Astrocyte of the cerebellum (primary cell): ENCODE measurements at places on chromosomes 6 and 20.

- no peak for DNase-seq
Measured at GRCh38 chr6:170279977-170280688, 10.7 kb downstream of the DLL1 start.

GRCh38 chr6:114344246-114344970 lies 1.6 kb upstream of the HS3ST5 start:
- DNase-seq, result no peak

GRCh38 chr6:82178759-82179112 lies 68.8 kb downstream of the IBTK start:
- DNase-seq, result no peak

- no peak for DNase-seq
Measured at GRCh38 chr6:14194483-14194882, 76.9 kb downstream of the CD83 start.

- no peak for DNase-seq
Measured at GRCh38 chr6:18485660-18486435, 98.7 kb downstream of the RNF144B start.

DNA sequence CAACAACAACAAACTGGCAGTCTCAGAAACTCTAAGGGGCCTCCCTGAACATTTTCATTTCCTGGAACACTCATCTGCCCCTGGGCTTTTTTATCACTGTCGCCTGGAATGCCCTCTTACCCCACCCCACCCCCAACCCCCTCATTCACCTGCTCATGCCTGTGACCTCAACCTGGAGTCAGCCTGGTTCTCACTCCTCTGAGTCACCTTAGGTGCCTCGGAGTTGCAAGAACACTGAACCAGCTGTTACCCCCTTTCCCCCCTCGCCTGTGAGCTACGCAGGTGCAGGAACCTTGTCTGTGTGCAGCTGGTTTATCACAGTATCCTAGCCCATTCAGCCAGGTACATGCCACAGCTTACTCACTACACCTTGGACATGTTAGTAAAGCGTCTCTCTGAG lies 12.8 kb upstream of the SNAI1 start:
- DNase-seq, result no peak

DNA sequence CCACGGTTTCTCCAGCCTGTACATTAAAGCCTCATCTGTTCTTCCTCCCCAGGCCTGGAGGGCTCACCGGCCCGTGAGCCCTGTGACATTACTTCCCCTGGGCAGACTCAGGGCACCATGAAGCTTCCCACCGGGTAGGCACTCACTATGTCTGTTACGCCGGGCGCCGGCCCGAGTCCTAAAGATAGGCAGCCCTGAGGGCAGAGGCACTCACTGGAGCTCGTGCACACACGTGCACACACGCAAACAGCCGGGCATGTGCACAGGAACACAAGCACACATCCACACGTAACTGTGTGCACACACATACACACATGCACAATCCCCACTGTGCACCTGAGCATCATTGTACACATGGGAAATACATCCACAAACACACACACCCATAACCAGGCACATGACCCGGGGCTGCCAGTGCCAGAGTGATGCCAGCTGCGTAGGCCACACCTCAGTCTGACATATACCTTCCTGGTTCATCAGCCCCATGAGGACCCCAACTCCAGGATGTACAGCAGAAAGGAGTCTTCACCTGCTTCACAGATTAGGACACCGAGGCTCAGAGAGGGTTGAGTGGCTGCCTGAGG lies 83.7 kb downstream of the YTHDF1 start:
- no peak for DNase-seq

- DNase-seq, result no peak
Measured at GRCh38 chr6:98827295-98828159, 6.8 kb upstream of the POU3F2 start.

DNA sequence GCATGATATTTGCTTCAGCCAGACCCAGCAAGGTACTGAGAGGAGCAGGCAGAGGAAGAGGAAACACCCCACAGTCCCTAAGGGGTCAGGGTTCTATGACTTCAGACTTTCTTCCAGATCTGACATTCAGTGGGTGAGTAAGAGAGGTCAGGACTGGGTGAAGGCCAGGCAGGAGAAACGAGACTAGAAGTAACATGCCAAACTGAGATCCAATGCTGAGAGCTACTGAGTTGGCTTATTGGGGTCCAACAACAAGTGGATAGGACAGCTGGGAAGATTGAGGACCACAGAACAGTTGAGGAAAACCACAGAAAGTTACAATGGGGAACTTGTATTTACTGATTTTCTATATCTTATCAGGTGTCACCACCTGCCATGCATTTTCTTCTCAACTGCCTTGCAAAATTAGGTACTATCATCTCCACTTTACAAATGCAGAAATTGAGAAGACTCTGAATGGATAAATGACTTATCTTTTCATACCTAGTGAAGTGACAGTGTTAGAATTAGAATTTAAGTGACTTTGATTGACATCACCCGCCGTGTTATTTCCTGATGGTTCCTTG lies 43.8 kb upstream of the HIVEP1 start:
- no peak for DNase-seq

- DNase-seq, result no peak
Measured at GRCh38 chr20:25408170-25408547, 686 bp downstream of the GINS1 start.

DNA sequence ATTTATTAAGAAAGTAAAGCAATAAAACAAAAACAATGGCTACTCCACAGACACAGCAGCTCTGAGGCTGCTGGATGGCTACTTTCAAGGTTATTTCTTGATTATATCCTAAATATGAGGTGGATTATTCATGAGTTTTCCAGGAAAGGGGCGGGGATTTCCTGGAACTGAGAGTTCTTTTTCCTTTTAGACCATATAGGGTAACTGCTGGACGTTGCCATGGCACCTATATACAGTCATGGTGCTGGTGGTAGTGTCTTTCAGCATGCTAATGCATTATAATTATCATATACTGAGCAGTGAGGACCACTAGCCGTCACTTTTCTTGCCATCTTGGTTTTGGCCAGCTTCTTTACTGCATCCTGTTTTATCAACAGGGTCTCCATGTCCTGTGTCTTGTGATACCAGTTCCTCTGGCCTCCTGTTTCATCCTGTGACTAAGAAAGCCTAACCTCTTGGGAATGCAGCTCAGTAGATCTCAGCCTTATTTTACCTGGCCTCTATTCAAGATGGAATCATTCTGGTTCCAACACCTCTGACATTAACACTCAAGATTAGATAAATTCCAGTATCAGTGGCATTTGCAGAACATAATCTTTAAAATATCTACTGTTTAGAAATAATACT lies 32.3 kb upstream of the TRDN start:
- no peak for DNase-seq

- no peak for DNase-seq
Measured at GRCh38 chr20:63315240-63315689, 22.3 kb downstream of the COL20A1 start.

DNA sequence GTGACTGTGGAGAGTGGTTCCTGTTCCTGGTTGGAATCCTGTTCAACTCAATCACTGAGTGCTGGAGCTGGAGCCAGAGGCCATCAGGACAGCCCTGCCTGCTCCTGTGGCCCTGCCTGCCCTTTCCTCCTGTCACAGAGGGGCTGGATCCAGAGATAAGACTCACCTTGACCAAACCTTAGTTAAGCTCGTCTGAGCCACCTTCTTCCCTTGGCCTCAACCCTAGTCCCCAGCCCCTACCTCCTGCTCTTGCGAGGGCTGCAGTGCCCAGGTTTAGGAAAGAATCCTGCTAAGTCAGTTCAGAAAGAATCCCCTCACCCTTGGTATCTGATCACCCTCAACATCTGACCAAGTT lies 47.0 kb upstream of the CST5 start:
- no peak for DNase-seq

- DNase-seq, result no peak
Measured at GRCh38 chr6:125375821-125376220, 74.1 kb upstream of the HDDC2 start.

DNA sequence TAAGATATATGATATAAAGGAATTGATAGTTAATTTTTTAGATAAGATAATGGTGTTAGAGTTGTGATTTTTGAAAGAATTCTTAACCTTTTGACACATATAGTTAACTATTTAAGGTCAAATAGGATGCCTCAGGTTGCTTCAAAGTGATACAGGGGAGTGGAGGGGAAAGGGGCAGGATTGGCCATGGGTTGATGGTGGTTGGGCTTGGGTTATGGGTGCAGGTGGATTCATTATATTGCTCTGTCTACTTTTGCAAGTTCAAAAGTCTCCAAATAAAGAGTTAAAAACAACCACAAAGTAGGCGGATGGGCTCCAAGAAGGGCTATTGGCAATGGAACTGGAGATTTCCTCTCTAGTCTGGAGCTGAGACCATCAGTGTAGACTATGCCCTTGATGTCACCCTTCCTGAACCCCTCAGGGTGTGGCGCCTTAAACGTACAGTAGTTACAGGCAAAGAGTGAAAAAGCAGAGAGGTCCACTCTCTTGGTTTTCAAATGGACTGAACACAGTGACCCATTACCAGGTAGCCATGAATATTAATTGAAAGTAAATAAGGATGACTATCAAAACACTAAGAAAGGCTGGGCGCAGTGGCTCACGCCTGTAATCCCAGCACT lies 81.2 kb downstream of the PTPN1 start:
- DNase-seq, result no peak

- DNase-seq, result no peak
Measured at GRCh38 chr6:81889377-81890053, 137.0 kb upstream of the TENT5A start.

DNA sequence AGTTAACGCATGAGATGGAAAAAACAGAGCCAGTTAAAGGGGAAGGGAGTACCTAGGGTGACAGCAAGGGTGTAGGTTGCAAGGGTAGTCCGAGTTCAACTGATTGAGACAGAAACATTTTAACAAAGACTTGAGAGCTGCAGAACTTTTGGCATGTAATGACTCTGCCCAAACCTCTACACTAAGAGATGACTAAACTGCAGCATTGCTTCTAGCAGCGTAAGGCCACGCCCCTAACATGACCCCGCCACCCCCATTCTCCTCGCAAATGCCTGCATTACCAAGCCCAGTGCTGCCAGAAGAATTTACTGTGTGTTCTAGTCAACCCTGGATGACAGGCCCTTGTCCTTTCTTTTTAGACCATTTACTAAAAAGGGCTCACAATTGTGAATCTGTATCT lies 6.3 kb upstream of the HINT3 start:
- no peak for DNase-seq

DNA sequence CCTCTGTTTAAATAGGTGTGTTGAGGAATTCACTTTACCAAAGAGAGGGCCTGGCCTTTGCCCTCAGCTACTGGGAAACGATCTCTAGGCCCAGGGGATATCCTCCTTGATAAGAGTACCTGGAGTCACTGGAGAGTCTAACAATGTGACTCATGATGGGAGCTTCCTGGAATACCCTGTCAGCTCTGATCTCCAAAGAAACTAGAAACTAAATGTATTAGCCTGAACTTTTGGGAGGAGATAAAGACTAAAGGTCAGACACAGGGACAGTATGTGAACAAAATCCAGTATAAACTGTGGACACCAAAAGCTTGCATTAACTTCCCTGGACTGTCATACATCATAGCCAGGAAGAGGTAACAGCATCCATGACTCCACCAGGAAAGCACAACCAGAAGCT lies 148.5 kb downstream of the RNGTT start:
- DNase-seq, result no peak

DNA sequence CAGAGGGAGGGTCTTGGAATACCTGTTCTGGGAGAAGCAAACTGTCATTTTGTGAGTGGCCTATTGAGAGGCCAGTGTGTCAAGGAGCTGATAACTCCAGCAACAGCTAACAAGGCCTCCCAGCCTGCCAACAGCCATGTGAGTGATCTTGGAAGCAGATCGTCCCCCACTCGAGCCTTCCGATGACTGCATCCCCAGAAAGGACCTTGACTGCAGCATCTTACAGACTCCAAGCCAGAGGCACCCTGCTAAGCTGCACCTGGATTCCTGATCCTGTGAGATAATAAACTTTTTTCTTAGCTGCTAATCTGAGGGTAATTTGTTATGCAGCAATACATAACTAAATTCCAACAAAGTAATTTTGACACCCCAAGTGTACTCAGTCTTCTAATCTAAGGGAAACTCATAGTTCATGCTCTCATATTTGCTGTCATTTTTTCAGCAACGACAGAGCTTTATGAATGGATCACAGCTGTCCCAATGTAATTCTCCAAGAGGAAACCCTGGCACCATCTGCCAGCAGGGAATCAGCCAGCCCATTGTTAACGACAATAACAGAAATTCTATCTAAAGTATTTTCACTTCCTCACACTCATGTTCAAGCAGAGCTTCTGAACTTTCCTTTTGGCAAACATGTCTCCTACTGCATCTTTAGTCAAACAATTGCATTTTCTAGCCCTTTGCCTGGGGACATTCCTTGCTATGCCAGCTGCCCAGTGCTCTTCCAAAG lies 470.2 kb upstream of the BTBD3 start:
- no peak for DNase-seq

GRCh38 chr6:34589140-34589539 lies 33.0 kb upstream of the SPDEF start:
- no peak for DNase-seq

GRCh38 chr6:170068496-170068895 lies 222.4 kb downstream of the DLL1 start:
- DNase-seq, result no peak

DNA sequence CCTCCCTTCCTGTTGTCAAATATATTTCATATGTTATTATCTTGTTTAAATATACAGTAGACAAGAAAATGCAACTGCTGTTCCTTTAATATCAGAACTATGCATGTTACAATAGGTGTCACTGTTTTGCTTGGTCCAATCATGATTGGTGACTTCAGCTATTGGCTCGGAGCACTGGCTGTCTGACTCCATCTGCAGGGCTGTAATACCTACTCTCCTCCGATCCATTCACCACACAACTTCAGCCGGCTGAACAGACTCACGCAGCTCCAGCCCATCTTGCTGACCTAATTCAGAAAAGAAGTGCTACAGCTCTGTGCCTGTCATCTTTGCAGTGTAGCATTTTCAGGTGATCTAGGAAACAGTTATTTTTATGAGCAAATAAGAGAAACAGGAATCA lies at the start of gene BTBD3:
Gene BTBD3, plus strand, starts transcription at position 231 of the 400 bp plus-strand sequence. CDS start 383 bp downstream, outside the sequence.
- DNase-seq, result peak; percentile 34

DNA sequence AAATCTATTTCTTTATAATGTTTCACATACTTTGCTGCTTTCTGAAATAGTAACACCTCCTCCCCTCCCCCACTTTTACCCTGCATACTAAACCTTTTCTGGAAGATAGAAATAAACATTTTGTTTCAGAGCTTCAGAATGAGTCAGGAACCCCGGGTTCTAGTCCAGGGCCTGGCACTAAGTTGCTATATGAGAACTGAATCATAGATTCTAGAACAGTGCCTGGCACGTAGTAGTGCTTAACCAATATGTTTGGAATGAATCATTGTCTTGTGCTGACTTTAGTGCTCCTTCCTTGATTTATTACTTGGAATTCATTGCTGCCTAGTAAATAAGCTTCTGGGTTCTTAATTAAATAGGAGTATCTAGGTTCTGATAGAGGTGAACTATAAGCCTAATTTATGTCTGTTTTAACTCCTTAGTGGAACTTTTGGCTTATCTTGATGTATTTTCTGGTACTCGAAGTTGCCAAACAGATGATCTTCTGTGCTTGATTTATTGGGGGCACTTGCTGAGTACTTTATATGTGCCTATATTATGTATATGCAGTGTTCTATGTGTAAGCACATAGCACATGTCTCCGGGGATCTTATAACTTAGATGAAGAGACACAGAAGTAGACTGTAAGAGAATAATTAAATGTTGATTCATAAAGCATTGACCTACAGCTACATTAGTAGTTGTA lies 18.6 kb downstream of the TAB2 start:
- DNase-seq, result no peak
